ENCODE measurements at places on chromosomes 5 and 9. TPM values are rescaled to one million over a fixed set of nuclear protein-coding genes. Genes with fewer than 3 reads are reported as not detected.

TMOD1 gene
- polyA plus RNA-seq = 4.2 TPM

IL6ST gene
- 94.1 TPM for polyA plus RNA-seq

SLC25A2 gene
- polyA plus RNA-seq = 0.16 TPM

ZDHHC11B gene
- polyA plus RNA-seq = 2.2 TPM

CMYA5 gene
- 7.2 TPM for polyA plus RNA-seq

RNF208 gene
- polyA plus RNA-seq = 5.3 TPM

INIP gene
- polyA plus RNA-seq = 21.1 TPM

SPINK7 gene
- polyA plus RNA-seq = 33.6 TPM

CDH9 gene
- 0.09 TPM for polyA plus RNA-seq

KIAA1958 gene
- polyA plus RNA-seq = 1.8 TPM

SLC26A2 gene
- 5.3 TPM for polyA plus RNA-seq

FAM151B gene
- polyA plus RNA-seq = 0.75 TPM

GPR150 gene
- 0.89 TPM for polyA plus RNA-seq

AQP7 gene
- 1.3 TPM for polyA plus RNA-seq

ECSCR gene
- 12.2 TPM for polyA plus RNA-seq

NR5A1 gene
- 0.46 TPM for polyA plus RNA-seq

UBE2D2 gene
- 150 TPM for polyA plus RNA-seq

ZNF462 gene
- 2.0 TPM for polyA plus RNA-seq

SCAI gene
- 9.4 TPM for polyA plus RNA-seq

TLX3 gene
- polyA plus RNA-seq = 0.05 TPM

SHROOM1 gene
- polyA plus RNA-seq = 6.2 TPM

C1QTNF2 gene
- 0.46 TPM for polyA plus RNA-seq

SIT1 gene
- polyA plus RNA-seq = 42.2 TPM

NTRK2 gene
- polyA plus RNA-seq = 2.7 TPM

MED22 gene
- polyA plus RNA-seq = 13.6 TPM

FBN2 gene
- 0.23 TPM for polyA plus RNA-seq

C9 gene
- polyA plus RNA-seq = 0.05 TPM

LCN9 gene
- polyA plus RNA-seq = not detected

PAEP gene
- 1.8 TPM for polyA plus RNA-seq

ADAMTS6 gene
- 1.2 TPM for polyA plus RNA-seq

CAAP1 gene
- polyA plus RNA-seq = 21.2 TPM

PLPPR1 gene
- polyA plus RNA-seq = 0.25 TPM

LHFPL2 gene
- polyA plus RNA-seq = 9.1 TPM

PROB1 gene
- 1.0 TPM for polyA plus RNA-seq

PPIC gene
- 17.8 TPM for polyA plus RNA-seq

ARL14EPL gene
- 0.18 TPM for polyA plus RNA-seq

FBLL1 gene
- 0.87 TPM for polyA plus RNA-seq

CCNI2 gene
- polyA plus RNA-seq = 2.5 TPM

GABRB2 gene
- 0.09 TPM for polyA plus RNA-seq

NUTM2G gene
- 0.02 TPM for polyA plus RNA-seq

Data from thymus (tissue), 14 donors.